Activated naive CD8-positive, alpha-beta T cell treated with anti-CD3 and anti-CD28 coated beads, Interleukin-2, amount 10 ng/mL, durations not matched to agents 7 days and 5 days (primary cell): ENCODE measurements at places on chromosomes 6 and 20.
A peak's percentile ranks its signal among the peaks of the same experiment; 100 is the strongest.

DNA sequence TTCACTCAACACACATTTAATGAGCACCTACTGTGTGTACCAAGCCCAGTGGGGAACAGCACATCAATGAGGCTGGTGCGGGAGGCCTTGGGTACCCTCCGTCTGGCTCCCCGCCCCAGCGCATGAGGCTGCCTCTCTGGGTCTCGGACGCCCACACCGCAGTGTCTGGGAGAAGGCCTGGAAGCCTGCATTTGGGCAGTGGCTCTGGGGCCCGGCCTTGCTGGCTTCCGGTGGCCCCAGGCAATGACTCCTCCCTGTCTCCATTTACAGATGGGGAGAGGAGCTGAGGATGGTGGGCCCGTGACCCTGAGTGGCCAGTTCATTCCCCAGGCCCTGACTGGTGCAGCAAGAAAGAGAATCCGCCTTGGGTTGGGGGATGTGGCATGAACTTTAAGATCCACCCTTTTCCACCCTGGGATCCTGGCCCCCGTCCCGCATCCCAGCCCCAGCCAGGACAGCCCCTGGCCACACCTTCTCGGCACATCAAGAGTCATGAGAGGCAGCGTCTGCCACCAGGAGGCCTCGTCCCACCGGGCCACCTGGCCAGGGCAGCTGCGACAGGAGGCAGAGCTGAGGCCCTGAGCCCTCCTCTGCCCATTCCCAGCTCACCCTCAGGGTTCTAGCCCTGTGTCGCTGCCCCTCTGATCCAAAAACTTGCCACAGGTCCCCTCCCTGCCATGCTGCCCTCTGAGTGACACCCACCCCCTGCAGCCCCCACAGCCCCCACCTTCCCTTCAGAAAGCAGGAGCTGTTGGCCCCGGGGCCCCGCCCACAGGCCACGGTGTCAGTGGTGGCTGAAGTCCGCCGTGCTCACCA is 17.5 kb upstream of the MRGBP start:
- H3K27ac ChIP-seq = peak overlapping the region; percentile 72
- H3K36me3 ChIP-seq = no peaks in the 10 kb centered on the region
- H3K27me3 ChIP-seq = peaks cover 2% of the 10 kb centered on the region
- DNase-seq = no peak
- H3K4me3 ChIP-seq = no peak overlapping the region

- DNase-seq = no peak
- H3K36me3 ChIP-seq = no peaks in the 10 kb centered on the region
- no peak overlapping the region for H3K27ac ChIP-seq
- peaks cover 12% of the 10 kb centered on the region for H3K27me3 ChIP-seq
- H3K4me3 ChIP-seq = no peak overlapping the region
Measured at GRCh38 chr20:50027611-50028105, 44.9 kb downstream of the SNAI1 start.

DNA sequence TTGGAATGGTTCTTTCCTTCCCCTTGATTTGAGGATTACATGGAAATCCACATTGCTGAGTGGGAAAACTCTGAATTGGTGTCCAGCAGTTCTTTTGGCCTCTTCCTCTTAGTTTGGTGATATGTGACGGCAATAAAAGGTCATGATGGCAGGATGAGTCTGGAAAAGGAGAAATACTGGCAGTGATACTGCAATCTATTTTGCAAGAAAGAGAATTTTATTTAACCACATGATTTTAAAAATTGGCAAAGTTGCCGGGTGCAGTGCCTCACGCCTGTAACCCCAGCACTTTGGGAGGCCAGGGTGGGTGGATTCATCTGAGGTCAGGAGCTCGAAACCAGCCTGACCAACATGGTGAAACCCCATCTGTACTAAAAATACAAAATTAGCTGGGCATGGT is 73.1 kb downstream of the ADTRP start:
- DNase-seq = no peak
- H3K27ac ChIP-seq = no peak overlapping the region
- peaks cover 10% of the 10 kb centered on the region for H3K36me3 ChIP-seq
- H3K4me3 ChIP-seq = no peak overlapping the region

DNA sequence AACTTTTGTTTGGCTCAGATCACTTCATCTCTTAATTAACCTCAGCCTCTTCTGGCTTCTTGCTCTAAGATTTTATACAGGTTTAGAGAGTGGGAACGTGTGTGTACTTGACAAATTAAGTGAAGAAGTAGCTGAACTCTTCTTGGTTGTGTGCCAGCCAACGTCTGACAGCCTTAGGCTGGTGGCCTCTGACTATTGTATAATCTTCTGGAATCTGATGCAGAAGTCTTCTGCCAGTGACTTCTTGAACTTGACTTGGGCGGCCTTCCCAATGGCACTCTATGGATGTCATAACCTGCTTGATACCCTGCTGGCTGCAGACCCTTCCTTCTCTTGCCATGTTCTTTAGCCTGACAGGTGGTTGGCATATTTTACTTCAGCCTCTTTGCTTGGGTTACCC is 660.5 kb downstream of the DOK5 start:
- H3K4me3 ChIP-seq = no peak overlapping the region
- no peaks in the 10 kb centered on the region for H3K27me3 ChIP-seq
- no peak overlapping the region for H3K27ac ChIP-seq
- no peak for DNase-seq
- no peaks in the 10 kb centered on the region for H3K36me3 ChIP-seq
